ENCODE measurements at places on chromosomes 7 and 10.

GRCh38 chr7:144508702-144509101 lies 105.2 kb upstream of the NOBOX start:
- no peak for DNase-seq

- no peak for DNase-seq
These were observed 244.4 kb upstream of the SLC26A5 start for GRCh38 chr7:103690242-103690974.

GRCh38 chr7:30147223-30147622 lies 12.4 kb downstream of the MTURN start:
- DNase-seq = no peak

DNA sequence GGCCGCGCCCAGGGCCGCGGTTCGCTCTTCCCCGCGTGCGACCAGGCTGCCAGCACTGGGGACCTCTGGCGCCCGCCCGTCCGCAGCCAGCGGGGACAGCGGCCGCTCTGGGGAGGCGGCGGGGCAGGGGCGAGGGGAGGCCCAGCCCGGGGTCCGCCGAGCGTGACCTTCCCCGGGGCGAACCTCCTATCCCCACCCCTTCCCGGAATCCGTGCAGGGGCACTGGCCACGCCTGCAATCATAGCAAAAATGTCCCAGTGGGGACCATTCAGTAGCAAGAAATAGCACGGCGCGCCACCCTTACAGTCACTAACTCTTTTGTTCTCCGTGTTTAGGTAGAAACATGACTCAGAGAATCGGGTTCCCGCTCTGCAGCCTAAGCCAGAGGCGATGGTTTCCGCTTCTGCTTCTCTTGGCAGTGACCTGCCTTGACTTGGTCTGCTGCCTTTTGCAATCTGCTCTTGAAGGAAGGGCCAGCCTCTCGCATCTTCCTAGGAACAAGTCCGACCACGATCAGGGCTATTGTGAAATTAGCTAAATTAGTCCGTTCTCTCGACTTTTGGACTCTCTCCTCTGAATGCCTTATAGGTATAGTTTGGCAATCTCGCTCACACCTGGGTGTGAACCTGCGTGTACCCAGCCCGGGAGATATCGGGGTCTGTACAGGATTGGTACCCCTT lies 79.3 kb upstream of the ACBD5 start:
- peak; percentile 82 for DNase-seq

GRCh38 chr10:71575451-71575850 lies 144.1 kb downstream of the C10orf105 start:
- no peak for DNase-seq

GRCh38 chr10:72808001-72808400 lies 85.5 kb upstream of the OIT3 start:
- no peak for DNase-seq

DNA sequence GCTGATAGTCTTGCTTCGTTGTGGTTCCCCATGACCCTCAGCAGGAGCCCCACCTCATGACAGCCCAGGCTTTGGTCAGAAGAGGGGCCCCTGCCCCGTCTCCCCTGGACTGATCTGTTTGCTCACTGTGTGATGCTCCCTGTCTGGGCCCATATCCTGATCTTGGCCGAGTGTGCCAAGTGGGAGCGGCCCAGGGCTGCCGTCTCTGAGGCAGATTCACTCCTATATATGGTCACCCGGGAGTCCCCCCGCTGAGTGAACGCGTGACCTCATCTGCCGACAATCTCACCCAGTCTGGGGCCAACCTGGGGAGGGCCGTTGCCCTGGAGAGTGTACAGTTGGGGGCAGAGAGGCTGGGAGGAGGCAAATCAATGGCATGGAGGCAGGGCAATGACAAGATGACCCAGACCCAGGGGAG lies 34.5 kb downstream of the PPIF start:
- DNase-seq = no peak

GRCh38 chr10:107859065-107859464 lies 694.6 kb upstream of the SORCS1 start:
- no peak for DNase-seq

DNA sequence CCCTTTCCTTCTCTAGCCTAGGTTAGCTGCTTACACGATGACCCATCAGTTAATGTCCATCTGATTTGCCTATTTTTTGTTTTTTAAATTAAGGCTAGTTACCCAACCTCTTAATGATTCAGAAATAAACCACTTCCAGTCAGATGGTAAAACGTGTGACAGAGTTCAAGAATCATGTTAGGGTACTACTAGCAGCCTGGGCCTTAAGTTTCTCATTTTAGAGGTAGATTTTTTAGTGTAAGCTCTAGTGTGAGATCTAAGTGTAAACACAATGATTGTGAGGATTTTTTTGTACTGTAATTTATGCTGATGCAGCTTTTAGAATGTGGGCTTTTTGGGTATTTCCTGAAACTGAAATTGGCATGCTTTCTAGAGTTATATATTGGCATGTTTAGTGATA lies 130.0 kb downstream of the CDK14 start:
- DNase-seq = no peak

GRCh38 chr7:71911051-71911450 lies 501.1 kb downstream of the CALN1 start:
- DNase-seq = no peak

DNA sequence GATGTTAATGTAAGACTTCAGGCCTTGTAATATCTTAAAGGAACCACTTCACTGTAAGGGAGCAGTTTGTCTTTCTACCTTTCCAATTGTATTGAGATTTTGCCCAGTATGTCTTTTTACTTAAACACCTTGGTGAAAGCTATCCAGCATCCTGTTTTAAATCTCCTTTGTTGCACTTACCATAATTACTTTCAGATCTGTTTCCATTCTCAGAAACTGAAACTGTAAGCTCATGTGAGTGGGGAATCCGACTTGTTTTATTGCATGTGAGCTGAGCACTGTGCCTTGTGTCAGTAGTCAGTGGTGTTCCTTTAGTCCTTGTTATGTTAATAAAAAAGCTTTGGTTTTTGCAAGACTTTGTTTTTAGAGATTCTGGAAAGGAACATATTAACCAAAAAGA lies 42.2 kb downstream of the BMPR1A start:
- no peak for DNase-seq

DNA sequence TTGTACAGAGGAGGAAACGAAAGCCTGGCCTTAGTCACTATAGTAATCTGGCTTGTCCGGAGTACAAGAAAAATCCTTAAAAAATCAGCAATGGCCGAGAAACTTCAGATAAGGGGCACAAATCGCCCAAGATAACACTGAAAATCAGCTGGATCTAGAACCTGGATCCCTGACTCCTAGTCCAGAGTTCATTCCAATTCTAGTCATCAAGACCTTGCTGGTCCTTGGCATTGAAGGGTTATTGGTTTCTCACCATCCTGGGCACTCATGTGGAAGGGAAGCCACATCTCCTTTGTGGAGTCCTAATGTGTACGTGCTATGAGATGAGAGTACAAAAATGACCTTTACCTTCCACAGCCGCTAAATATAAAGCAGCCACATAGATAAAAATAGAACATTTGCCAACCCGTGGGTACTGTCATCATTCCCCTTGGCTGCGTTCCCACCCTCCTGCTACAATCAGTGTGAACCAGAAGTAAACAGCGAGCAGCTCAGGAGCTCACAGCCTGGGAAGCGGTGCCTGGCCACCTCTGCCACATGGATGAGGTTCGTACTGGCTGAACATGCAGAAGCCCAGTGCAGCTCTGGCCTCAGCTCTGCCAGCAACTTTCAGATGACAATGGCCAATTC lies 116.0 kb upstream of the PDLIM1 start:
- no peak for DNase-seq

DNA sequence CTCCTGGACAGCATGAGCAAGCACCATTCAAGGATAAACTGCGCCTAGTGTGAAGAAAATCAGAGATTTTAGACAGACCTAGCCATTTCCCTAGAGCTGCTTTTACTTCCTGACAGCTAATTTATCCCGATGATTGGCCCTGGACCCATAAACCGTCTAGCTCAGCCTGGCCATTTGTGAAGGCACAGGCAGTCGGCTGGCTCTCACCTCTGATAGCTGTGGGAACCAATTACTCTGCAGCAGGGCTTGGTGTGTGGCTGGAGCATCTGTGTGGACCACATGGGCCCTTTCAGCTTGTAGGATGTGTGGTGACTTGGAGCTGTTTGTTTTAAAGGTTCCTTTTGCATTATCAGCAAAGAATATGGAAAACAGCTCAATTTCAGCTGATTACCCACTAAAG lies 111.1 kb upstream of the NPY start:
- no peak for DNase-seq

- DNase-seq = no peak
These were observed 141.7 kb downstream of the TWIST1 start for GRCh38 chr7:18975689-18976280.

- no peak for DNase-seq
These were observed 115.6 kb upstream of the MKLN1 start for GRCh38 chr7:131212114-131212513.

DNA sequence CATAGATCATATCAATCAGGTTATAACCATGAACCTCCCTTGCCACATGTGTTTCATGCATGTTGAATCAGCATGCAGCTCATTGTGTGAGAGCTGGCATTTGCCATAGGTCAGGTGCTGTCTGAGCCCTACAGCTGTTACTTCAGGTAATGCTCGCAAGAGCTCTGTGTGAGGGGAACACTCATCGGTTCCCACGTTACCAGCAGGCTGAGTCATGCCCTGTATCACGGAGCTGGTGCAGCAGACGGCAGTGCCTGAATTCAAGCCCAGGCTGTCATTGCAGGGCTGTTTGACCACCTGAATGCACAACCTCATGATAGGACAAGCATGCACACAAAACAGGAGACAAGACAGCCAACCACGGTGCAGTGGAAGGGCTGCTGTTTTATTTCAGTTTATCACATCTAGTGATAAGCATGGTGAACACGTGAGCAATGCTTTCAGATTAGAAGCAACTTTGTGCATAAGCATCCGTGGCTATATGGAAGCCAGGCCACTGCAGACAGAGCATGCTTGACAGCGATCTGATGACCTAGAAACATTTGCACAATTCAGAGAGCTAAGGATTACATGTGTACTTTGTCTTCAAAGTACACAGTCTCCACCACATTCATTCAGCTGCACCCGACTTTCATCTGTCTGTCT lies 56.4 kb upstream of the PFKP start:
- DNase-seq = peak; percentile 23

DNA sequence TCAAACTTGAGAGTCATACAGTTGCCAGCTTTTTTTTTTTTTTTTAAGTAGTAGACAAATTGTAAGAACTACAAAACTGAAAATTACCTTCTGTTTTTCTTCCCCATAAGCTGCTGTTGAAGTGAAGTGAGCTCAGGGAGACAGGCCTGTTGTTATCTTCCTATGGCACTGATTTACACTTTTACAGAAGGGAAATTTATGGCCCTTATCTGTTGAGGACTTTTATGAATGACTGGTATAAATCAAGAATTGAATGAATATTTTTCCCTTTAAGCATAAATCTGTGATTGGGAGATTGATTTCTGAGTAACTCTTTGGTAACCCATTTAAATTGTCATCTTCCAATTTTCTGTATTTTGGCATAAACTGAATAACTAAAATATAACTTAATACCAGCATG lies 124.0 kb downstream of the SDK1 start:
- DNase-seq = no peak

GRCh38 chr10:62354916-62355315 lies 19.3 kb upstream of the ZNF365 start:
- DNase-seq = no peak

DNA sequence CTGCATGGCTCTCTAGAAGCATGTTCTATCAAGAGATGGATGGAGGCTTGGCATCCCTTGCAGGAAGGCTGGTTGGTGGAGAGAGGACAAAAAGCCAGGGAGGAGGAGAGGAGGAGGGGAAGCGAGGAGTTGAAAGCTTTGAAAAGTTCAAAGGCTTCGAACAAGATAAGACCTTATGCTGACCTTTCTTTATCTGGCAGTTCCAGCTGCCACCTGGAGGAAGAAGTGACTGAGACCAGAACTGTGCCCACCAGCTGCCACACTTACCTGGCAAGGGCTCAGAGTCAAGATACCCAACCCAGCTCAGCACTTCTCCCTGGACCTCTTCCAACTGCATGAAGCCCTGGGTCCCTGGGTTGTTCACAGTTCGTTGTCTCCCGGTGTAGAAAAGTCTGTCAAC lies 14.8 kb downstream of the CCL24 start:
- DNase-seq = no peak

DNA sequence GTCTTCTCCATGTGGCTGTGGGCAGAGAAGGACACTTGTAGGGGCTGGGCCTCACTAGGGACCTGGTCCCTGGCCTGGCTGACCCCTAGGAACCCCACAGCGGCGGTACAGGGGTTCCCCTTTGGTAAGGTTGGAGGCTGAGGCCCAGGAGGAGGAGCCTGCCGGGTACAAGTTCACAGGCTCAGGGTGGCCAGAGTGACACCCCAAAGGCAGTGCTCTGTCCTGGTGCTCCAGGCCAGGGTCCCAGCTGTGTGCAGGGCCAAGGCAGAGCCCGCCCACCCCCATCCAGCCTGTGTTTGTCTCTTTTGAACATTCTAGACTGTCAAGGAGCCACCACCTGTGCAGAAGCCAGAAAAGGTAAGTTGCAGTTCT lies 23.3 kb downstream of the ANTXRL start:
- no peak for DNase-seq

- peak; percentile 14 for DNase-seq
These were observed 154.7 kb downstream of the ANK3 start for GRCh38 chr10:60235001-60235400.

DNA sequence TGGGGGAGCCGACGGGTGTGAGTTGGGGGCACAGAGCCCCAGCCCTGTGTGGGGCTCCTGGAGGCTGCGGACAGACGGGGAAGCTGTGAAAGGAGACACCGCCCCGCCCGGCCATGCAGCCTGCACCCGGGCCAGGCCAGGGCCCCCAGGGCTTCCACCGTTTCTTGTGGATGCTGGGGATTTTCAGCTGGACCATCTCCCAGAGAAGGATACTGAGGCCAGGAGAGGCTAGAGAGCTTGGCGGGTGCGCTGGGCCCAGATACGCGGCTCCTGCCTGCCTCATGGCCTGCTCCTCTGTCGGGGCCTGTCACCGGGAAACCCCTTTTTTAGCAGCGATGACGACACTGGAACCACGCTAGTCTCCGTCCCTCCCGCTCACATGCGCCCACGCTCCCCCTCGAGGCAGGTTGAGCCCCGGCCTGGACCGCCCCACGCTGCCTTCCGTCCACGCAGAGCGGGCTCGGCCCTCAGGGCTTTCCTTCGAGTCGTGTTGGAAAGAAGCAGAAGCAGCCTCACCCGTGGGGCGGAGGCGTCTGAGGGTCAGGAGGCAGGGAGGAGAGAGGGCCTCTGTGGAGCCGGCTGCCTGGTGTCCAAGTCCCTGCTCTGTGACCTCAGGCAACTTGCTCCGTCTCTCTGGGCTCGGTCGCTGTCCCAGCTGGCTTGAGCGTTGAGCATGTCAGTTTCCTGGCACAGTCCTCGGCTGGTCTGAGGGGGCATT lies 11.7 kb downstream of the TMEM184A start:
- DNase-seq = no peak

Measured in RWPE1 (cell line).